Activated naive CD8-positive, alpha-beta T cell treated with anti-CD3 and anti-CD28 coated beads, Interleukin-2, amount 50 U/mL, for 16 hours (primary cell): ENCODE measurements at places on chromosomes 13 and 19.

DNA sequence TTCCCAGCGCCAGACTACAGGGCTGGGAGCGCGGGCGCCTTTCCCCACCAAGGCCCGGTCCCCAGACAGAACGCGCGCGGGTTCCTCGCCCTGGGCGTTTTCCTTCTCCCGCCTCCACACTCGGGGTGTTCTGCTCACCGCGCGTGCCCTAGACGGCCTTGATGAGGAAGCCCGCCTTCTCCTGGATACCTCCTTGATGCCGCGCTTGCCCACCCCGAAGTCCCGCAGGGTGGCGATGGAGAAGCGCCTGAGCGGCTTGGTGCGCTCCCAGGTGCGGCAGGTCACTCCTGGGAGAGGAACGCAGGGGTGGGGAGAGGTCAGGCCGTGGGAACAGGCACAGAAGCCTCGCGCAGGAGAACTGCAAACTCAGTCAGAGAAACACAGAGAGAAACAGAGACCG lies 34.8 kb downstream of the CYP2B6 start:
- DNase-seq = no peak

- no peak for DNase-seq
These were observed 220.9 kb downstream of the POU4F1 start for GRCh38 chr13:78382491-78382890.

- DNase-seq = no peak
These were observed 2.0 kb downstream of the EGLN2 start for GRCh38 chr19:40800997-40801377.

- DNase-seq = no peak
These were observed 200.9 kb upstream of the RFC3 start for GRCh38 chr13:33617055-33617454.

GRCh38 chr19:9917321-9917720 lies 19.0 kb downstream of the OLFM2 start:
- no peak for DNase-seq

- no peak for DNase-seq
These were observed 1.5 kb upstream of the KLK11 start for GRCh38 chr19:51027873-51028272.

DNA sequence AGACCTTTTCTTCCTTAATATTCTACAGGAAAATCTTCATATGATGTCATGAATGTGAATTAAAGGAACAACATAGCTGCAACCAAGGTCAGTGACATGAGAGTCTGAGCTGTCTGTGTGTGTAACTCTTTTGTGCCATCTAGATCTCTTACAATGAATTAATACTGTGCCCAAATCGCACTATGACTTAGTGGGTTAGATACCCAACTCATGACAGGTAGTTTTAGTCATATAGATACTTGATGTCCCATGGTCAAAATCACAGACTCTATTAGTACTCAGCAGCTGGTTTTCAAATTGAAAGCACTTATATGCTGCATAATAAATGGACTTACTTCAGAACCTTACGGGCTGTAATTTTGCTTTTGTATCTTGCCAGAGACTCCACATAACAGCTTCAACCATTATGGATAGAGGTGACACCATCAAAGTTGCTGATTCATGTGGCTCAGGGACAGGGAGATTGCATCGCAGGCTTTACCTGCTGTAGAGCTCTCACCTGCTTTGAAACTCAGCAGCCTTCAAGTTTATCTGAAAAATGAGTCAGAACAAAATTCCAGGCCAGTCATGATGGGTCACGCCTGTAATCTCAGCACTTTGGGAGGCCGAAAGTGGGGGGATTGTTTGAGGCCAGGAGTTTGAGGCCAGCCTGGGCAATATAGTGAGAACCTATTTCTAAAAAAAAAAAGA lies 12.3 kb upstream of the ZNF283 start:
- no peak for DNase-seq
